Heart right ventricle (tissue), 16 donors: ENCODE measurements at places on chromosomes 3 and 15. TPM values are rescaled to one million over a fixed set of nuclear protein-coding genes. Genes with fewer than 3 reads are reported as not detected.
A peak's percentile ranks its signal among the peaks of the same experiment; 100 is the strongest.

DNA sequence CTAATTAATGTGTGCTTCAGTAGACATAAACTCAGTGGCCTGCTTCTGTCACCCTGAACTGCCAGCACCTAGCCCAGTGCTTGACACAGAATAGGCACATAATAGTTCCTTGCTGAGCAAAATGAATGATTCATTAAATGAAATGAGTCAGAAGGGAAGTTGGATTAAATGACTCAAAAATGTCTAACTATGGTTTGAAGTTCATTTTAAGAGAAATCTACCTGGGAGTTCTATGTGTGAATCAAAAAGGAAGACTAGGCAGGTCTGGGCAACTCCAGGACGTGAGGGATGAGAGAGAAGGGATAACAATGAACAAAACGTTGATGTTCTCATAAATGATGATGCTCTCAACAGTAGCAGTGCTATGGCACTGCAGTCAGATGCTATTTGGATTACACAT lies 175.0 kb downstream of the CFAP20DC start:
- H3K4me1 ChIP-seq = no peaks in the 10 kb centered on the region
- H3K27ac ChIP-seq = no peak overlapping the region
- H3K4me3 ChIP-seq = no peak overlapping the region
- DNase-seq = no peak

GRCh38 chr3:172700256-172700655 lies 10.6 kb downstream of the NCEH1 start:
- no peak overlapping the region for H3K27ac ChIP-seq
- no peak for DNase-seq
- no peaks in the 10 kb centered on the region for H3K27me3 ChIP-seq
- H3K36me3 ChIP-seq = no peaks in the 10 kb centered on the region

- H3K27ac ChIP-seq = no peak overlapping the region
- no peaks in the 10 kb centered on the region for H3K36me3 ChIP-seq
- H3K27me3 ChIP-seq = no peaks in the 10 kb centered on the region
- H3K4me3 ChIP-seq = no peak overlapping the region
- peak; percentile 27 for DNase-seq
- no peaks in the 10 kb centered on the region for H3K4me1 ChIP-seq
Observed at GRCh38 chr3:112770032-112770626, 76.5 kb downstream of the CD200R1L start.

GRCh38 chr15:31320022-31320421 lies 6.6 kb upstream of the KLF13 start:
- H3K27ac ChIP-seq = no peak overlapping the region
- H3K36me3 ChIP-seq = no peaks in the 10 kb centered on the region
- no peak for DNase-seq
- peaks cover 8% of the 10 kb centered on the region for H3K4me1 ChIP-seq
- no peaks in the 10 kb centered on the region for H3K27me3 ChIP-seq

GRCh38 chr15:78167227-78167888 lies 18.2 kb downstream of the IDH3A start:
- no peaks in the 10 kb centered on the region for H3K4me1 ChIP-seq
- no peak overlapping the region for H3K27ac ChIP-seq

GRCh38 chr15:99303907-99304306 lies 52.6 kb downstream of the LRRC28 start:
- H3K4me1 ChIP-seq = peaks cover 28% of the 10 kb centered on the region
- DNase-seq = no peak
- no peak overlapping the region for H3K27ac ChIP-seq
- no peaks in the 10 kb centered on the region for H3K27me3 ChIP-seq

GRCh38 chr3:151133917-151134450 lies 48.5 kb downstream of the MED12L start:
- H3K36me3 ChIP-seq = no peaks in the 10 kb centered on the region
- no peaks in the 10 kb centered on the region for H3K27me3 ChIP-seq
- no peak overlapping the region for H3K27ac ChIP-seq
- H3K4me1 ChIP-seq = no peaks in the 10 kb centered on the region
- H3K4me3 ChIP-seq = no peak overlapping the region

GRCh38 chr3:119245778-119246177 lies 5.1 kb upstream of the B4GALT4 start:
- no peaks in the 10 kb centered on the region for H3K36me3 ChIP-seq
- no peak overlapping the region for H3K4me3 ChIP-seq
- H3K27me3 ChIP-seq = no peaks in the 10 kb centered on the region

- H3K27ac ChIP-seq = no peak overlapping the region
- H3K4me3 ChIP-seq = no peak overlapping the region
- no peaks in the 10 kb centered on the region for H3K36me3 ChIP-seq
- peaks cover 7% of the 10 kb centered on the region for H3K4me1 ChIP-seq
- DNase-seq = no peak
- H3K27me3 ChIP-seq = no peaks in the 10 kb centered on the region
Observed at GRCh38 chr3:23940775-23941174, 4.3 kb upstream of the NR1D2 start.

DNA sequence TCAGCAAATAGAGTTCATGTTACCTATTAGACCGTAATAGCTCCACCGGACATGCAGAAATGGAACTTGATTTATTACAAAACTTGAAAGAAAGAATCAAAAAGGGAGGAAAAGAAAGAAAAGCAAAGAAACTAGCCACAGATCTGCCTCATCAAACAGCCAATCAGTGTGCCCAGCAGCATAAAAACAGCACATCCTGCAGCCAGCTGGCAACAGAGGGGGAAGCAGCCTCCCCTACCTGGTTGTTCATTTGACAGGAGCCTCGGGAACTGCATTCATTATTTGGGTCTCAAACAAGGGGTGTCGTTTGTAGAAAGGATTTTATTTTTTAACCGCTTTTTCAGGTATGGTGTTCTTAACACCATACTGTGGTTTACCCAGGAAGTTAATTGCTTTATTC lies 181.5 kb upstream of the TOPAZ1 start:
- peaks cover 7% of the 10 kb centered on the region for H3K27me3 ChIP-seq
- no peak for DNase-seq
- H3K4me1 ChIP-seq = no peaks in the 10 kb centered on the region
- H3K4me3 ChIP-seq = no peak overlapping the region

DNA sequence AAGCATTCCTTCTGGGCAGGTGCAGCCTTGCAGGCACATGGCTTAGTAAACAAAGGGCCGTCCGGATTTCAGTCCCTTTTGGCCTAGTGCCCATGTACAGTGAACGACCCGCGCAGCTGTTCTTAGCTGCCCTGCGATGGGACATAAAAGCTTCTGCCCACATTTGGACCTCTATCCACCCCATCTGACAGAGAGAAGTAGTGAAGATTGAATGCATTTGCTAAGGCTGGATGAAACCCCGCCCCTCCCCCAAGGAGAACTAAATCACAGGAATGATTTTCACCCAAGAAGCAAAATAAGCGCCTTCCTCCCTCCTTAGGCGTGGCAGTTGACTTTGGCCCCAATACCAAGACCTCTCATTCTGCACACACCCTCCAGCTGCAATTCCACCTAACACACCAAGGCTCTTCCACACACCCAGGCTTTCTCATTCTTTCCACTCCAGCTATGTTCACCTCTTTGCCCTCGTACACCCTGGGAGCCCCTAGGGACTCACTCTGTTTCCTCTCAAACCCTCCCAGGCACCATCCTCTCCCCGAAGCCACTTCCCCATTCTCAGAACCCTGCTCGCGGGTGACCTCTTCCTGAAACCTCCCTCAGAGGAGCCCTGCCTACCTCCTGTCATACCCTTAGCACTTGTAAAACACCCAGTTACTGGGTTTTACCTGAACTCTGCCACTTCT lies 14.1 kb upstream of the HRH1 start:
- no peak overlapping the region for H3K27ac ChIP-seq
- no peaks in the 10 kb centered on the region for H3K36me3 ChIP-seq
- no peak for DNase-seq

DNA sequence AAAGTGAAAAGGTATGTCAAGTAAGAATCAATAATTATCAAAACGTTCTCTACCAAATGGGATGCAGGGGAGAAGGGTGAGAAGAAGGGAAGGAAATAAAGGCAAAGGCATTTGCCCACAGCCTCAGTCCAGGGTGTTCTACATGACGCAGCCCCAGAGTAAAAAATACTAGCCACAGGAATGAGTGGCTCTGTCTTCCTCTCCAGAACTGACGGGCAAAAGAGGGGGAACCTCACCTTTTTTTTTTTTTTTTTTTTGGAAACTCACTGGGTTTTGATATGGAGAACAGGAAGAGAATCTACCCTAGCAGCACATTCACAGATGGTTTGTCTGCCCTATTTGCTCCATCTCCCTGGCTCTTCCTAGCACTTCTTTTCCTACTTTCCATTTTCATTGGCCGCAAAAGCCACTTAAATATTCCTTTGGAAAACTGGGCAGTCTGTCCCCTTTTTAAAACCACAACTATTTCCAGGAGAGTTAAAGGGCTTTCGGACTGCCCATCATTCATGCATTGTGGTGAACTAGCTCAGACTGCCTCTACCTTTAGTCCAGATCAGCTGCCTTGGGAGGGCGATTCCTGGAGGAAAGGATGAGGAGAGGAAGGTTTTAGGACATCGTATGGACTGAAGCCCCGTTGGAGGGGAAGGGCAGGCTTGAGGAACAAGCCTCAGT lies 28.2 kb downstream of the B3GNT5 start:
- no peak overlapping the region for H3K27ac ChIP-seq
- H3K4me1 ChIP-seq = peaks cover 14% of the 10 kb centered on the region
- H3K36me3 ChIP-seq = no peaks in the 10 kb centered on the region
- no peak overlapping the region for H3K4me3 ChIP-seq
- no peaks in the 10 kb centered on the region for H3K27me3 ChIP-seq
- DNase-seq = no peak

Gene HIGD1A
- total RNA-seq = 289 TPM

Gene FBXO40
- 216 TPM for total RNA-seq

Gene ZNF620
- total RNA-seq = 2.8 TPM

Gene FAM131A
- 24.0 TPM for total RNA-seq

Gene HDAC11
- total RNA-seq = 33.7 TPM

Gene CTXN2
- not detected for total RNA-seq
